Stimulated activated CD8-positive, alpha-beta memory T cell treated with anti-CD3 and anti-CD28 coated beads, Interleukin-2, amount 100 ng/mL, for 48 hours (primary cell): ENCODE measurements at places on chromosomes 3 and 15.

DNA sequence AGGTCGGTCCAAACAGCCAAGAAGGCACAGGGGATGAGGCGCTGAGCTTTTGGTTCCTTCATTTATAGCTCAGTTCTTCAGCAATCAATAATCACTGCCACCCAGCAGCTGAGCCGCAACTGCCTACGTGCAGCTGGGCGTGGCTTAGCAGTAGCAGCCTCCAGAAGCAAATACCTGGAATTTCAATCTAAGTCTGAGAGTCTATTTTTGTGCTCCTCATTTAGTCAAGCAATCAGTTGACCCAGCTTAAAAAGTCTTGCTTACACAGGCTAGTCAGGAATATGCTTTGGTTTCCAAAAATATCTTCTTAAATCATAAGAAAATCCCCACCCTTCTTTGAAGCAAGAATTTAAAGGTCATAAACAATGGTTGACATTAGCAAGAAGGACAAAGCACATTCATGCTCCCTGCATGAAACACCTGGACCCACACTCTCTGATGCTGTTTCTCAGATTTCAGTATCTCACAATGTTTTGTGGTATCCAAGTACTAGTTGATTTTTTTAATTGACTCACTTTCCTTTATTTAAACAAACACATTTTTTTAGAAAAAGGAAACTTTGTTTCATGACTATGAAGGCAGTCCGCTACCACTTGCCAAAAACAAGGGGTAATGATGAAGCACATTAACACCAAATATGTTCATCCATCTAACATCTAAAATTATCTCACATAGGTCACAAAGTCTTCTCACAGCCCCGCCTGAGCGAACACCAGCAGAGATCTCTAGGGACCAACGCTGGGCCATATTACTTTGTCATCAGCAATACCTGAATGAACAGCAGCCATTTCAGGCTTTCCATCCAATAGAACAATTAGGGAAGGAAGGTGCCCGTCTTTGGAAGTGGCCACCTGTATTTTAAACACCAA lies 106.1 kb downstream of the OXNAD1 start:
- no peak for DNase-seq

DNA sequence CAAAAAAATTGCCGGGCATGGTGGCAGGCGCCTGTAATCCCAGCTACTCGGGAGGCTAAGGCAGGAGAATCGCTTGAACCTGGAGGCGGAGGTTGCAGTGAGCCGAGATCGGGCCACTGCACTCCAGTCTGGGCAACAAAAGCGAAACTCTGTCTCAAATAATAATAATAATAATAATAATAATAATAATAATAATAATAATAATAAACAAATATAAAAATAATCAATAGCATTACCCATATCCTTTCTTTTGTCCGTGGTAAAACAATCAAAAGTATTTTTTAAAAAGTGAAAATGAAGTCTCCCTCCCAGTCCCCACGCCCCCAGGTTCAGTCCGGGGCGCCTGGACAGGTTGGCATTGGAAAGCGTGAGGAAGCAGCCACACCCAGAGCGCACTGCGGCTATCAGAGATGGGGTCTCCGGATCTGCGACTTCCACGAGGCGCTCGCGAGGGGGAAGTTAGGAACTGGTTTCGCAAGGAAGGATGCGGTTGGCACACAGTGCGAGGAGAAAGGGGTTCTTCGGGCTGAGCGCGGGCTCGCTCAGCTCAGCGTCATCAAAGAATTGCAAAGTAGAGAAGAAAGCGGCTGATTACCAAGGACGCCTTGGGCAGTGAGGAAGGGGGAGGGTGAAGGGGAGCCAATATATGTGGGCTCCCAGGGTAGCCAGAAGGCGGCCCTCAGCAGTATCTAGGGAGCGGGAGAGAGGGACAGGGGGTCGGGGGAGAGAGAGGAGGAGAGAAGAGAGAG lies 69.5 kb upstream of the EPHB3 start:
- no peak for DNase-seq

- DNase-seq = no peak
These were observed 57.0 kb upstream of the NR2E3 start for GRCh38 chr15:71753346-71753745.

- no peak for DNase-seq
These were observed 16.6 kb downstream of the CSRNP1 start for GRCh38 chr3:39136533-39137434.

DNA sequence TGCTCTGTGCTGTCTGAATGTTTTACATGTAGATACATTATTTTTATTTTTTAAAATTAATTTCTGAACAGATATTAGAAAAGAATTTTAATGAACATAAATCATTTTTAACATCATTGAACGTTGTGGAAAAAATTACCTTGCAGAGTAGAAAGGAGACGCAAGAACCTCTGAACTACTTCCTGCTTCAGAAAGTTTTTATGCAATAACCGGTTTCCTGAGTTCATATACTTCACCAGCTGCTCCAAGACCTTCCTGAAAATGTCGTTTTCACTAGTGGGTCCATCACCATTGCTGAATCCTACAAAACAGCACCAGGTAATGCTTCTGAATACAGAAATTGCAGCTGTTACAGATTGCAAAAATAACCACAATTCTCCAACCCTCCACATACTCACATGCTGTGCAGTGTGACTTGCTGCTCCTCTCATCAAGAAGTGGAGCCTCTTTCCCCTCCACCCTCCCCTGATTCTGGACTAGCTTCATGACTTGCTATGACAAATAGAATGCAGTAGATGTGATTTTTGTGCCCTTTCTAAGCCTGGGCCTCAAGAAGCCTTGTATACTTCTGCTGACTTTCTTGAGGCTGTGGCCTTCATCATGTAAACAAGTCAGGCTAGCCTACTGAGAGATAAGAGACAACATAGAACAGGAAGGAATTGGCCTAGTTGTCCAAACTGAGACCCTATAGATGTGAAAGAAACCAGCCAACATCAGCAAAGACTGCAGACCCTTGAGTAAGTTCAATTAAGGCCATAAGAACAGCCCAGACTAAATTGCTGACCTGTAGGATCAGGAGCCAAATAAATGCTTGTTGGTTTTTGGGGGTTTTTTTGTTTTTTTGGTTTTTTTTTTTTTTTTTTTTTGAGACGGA lies 80.4 kb downstream of the TRANK1 start:
- DNase-seq = no peak

GRCh38 chr3:110027446-110028080 lies 690.2 kb upstream of the DPPA4 start:
- no peak for DNase-seq

DNA sequence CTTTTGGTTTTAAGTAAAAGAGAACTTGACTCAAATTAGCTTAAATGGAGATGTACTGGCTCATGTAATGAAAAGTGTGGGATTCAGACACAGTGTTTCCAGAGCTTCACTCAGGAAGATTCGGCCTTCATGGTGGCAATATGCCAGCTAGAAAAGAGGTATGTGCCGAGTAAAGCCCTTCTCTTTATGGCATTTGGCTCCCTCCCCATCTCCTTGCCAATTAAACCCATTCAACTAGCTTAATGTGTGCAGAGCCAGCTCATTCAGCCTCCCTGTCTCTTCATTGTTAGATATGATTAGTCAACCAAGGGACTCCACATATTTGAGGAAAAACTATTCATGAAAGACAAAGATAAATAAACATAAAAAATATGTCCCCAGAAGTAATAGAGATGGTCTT lies 15.0 kb upstream of the TRANK1 start:
- DNase-seq = no peak

DNA sequence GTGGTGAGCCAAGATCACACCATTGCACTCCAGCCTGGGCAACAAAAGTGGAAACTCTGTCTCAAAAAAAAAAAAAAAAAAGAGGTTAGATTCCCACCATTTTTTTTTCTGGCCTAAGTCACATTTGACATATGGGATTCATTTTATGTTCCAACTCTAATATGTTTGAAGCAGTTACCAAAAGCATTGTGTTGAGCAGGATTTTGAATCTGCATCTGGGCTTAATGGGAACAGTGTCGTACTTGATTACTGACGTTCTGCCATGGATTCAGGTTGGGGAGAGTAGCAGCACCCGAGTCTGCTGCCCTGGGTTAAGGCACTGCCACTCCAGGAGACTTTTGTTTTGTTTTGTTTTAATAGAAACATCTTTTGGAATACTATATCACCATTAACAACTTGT lies 348.7 kb upstream of the TBL1XR1 start:
- no peak for DNase-seq

- no peak for DNase-seq
These were observed 105.6 kb upstream of the MELTF start for GRCh38 chr3:197135212-197135611.

DNA sequence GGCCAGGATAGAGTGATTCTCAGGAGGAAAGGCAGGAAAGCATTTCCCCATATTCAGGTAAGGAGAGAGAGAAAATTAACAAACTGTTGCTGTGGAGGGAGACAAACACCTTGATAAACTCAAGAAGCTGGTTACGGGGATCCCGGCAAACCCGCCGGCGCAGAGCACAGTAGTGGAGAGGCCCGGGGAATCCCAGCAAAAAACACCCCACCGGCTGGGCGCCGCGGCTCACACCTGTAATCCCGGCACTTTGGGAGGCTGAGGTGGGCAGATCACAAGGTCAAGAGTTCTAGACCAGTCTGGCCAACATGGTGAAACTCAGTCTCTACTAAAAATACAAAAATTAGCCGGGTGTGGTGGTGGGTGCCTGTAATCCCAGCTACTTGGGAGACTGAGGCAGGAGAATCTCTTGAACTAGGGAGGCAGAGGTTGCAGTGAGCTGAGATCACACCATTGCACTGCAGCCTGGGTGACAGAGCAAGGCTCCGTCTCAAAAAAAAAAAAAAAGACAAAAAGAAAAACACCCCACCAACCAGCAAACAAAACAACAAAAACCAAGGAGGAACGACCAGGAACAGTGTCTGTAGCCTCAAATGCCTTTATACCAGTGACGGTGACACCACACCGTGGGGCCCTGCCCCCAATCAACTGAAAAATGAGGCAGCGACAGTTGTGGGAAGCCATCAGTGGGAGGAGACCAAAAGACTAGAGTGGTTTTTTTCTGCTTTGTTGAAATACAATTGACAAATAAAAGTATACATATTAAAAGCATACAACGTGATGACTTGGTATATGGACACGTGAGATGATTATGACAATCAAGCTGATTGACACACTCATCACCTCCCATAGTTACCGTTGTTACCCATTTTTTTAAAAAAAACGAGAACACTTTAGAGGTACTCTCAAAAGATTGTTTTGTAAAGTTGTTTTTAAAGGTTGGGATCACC lies 40.2 kb upstream of the IDH2 start:
- peak; percentile 29 for DNase-seq

DNA sequence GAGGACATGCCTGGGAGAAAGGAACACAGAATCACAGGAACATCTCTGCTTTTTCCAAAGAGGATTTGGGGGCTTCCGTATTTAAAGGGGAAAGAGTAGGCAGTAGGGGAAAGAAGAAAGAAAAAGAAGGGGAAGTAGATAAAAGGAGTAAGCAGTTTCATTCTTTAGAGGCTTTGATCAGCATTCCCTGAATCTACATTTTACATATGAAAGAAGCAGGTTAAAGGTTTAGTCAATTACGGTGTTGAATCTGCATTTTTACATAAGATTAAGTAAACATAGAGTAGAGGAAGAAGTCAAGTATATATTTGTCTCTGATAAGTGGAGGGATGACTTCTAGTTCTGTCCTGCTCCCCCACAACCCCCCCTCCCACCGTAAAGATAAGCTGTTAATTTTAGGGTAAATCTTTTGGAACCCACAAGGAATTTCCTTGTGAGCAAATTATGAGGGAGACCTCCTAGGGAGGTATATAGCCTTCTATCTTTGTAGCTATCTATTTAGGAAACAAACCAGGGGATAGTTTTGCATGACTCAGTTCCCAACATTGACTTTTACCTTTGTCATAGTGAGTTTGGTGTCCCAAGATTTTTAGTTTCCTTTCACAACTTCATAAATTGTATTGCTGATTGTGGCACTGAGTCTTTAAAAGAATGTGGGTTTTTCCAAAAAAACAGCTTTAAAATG lies 8.7 kb upstream of the P2RY12 start:
- DNase-seq = no peak

GRCh38 chr3:42612928-42613327 lies 12.4 kb downstream of the NKTR start:
- DNase-seq = no peak

DNA sequence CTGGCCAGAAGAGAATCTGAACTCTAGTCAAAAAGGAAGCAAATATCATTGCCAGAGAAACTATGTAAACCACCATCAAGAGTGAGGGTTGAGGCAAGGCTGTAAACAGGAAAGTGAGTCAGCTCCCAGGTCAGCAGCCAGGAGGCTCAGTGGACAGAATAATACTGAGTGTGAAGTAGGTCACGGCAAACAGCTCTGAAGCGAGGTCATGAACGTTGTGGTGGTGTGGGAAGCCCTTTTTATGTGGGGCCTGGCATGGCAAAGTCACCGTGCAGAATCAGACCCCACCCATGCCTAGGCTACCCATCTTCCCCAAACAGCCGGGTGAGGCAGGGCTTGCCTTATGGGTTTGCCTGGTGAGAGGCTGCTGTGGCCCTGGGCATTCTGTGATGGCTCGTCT lies 43.9 kb downstream of the THBS1 start:
- DNase-seq = peak; percentile 46

- no peak for DNase-seq
These were observed 14.6 kb upstream of the FAM107A start for GRCh38 chr3:58591517-58592510.

- no peak for DNase-seq
These were observed 540.8 kb downstream of the FGF12 start for GRCh38 chr3:192186498-192186897.

DNA sequence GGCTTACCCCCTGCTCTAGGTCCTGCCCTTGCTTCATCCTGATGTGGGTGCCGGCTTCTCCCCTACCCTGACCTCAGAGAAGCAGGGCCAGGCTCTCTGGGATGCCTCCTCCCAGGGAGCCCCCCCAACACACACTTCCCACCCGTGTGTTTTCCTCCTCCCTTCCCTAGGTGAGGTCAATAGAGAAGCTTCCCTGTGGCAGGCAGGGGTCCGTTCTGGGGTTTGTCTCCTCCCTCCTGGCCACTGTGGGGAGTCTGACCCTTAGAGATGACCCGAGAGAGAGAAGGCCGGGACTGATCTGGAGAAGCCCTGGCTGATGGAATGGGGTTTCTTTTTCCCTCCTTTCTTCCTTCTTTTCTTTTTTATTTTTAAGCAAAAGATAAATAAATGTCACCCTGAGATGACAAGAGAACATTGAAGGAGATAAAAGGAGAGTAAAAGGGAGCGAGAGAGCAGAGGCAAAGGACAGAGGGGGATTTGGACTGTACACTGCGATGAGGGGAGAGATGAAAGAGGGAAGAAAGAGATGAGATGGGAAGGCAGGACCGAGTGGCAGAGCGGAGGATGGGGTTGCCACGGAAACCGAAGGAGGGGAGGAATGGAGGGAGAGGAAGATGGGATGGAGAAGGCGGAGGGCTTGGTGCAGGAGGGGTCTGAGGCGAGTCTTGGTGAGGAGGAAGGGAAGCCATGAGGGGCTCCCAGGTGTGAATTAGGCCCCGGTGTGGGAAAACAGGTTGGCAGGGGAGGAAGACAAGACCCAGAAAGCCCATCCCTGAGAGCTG lies 48.4 kb downstream of the IDH2 start:
- no peak for DNase-seq

GRCh38 chr3:126284258-126284904 lies 72.8 kb downstream of the KLF15 start:
- no peak for DNase-seq

DNA sequence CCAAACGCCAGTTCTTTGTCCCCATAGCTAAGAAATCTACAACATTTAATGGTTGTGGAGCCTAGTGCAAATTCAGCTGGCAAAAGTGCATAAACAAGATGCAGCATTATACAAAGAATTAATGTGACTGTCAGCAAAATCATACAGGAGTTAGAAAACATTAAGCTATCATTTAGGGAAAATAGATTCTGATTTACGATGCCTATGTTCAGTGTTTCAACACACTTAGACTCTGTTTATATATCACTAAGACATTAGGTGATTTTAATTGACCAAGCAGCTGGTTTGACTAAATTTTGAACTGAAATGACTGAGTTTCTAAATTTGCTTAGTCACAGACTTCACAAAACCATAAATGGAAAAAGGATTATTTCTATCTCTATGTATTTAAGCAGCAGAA lies 1076.8 kb downstream of the TBL1XR1 start:
- DNase-seq = no peak
